ENCODE measurements at places on chromosomes 12 and 14.
A peak's percentile ranks its signal among the peaks of the same experiment; 100 is the strongest.

GRCh38 chr12:43935581-43935980 is 99.7 kb downstream of the TMEM117 start:
- no peak for DNase-seq

DNA sequence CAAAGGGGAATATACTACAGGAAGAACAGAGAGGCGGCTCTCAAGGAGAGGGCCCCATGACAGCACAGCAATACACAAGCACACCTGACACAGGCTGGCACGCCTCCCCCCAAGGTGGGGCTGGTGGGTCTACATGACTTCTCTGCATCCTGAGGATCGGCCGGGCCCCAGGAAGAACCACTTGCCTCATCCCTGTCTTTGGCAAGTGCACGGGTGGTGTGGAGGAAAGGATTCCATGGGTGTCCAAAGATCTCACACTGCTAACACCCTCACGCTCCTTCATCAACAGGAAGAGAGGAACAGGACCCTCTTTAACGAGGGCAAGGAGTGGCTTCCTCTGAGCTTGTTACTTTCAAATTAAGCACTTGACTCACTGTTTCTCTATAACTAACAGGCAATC is 7.3 kb downstream of the VAMP1 start:
- peak; percentile 45 for DNase-seq

DNA sequence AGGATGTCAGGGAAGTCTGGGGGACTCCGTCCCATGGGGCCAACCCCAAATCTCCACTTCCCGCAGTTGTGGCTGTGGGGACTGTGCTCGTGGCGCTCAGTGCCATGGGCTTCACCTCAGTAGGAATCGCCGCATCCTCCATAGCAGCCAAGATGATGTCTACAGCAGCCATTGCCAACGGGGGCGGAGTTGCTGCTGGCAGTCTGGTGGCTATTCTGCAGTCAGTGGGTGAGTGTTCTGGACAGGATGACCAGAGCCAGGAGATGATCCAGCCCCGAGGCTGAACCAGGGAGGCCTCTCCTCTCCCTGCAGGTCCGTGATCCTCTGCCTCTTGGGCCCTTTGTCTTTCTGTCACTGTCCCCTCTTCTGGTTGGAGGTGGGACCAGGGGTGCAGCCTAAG is 8.8 kb upstream of the IFI27 start:
- no peak for DNase-seq

DNA sequence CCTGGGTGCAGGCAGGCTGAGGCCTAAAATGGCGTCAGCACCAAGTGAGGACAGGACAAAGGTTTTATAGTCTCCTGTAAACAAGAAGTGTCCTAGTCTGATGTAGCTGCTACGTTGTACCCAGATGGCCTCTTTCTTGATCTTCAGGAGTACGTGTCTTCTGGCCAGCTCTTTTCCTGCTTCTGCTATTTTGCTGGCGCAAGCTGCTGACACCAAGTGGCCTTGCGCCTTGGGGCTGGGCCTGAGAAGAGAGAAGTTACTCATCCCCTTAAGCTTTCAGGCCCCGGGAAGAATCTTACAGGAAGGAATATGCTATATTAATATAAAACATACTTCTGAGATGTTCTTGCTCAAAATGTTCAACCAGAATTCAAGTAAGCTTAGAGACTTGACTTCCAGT is 605.2 kb downstream of the GALC start:
- no peak for DNase-seq
